ENCODE measurements at places on chromosomes 13 and 19. TPM values are rescaled to one million over a fixed set of nuclear protein-coding genes. Genes with fewer than 3 reads are reported as not detected.

The DPF1 gene
- total RNA-seq = 1.6 TPM

The ZNF544 gene
- total RNA-seq = 95.7 TPM

The CHAMP1 gene
- total RNA-seq = 15.3 TPM

The LRRC4B gene
- not detected for total RNA-seq

The GIPC3 gene
- total RNA-seq = 0.32 TPM

The PLIN4 gene
- total RNA-seq = not detected

The TMEM255B gene
- total RNA-seq = 26.1 TPM

The KIR3DL2 gene
- total RNA-seq = not detected

The LILRA6 gene
- total RNA-seq = under 0.01 TPM

The F2RL3 gene
- total RNA-seq = 2.3 TPM

The NTN5 gene
- total RNA-seq = not detected

The ZNF155 gene
- total RNA-seq = 8.4 TPM

The PSPN gene
- total RNA-seq = 1.3 TPM

The TRPM4 gene
- total RNA-seq = 11.2 TPM

The ACP7 gene
- under 0.01 TPM for total RNA-seq

The SLITRK5 gene
- not detected for total RNA-seq

The SLC6A16 gene
- total RNA-seq = 0.15 TPM

The VSTM2B gene
- total RNA-seq = not detected

The PSG5 gene
- total RNA-seq = not detected

The FUT3 gene
- total RNA-seq = not detected

The SYDE1 gene
- total RNA-seq = 13.4 TPM

The GRIN3B gene
- total RNA-seq = not detected

The GNA15 gene
- under 0.01 TPM for total RNA-seq

The ZNF865 gene
- total RNA-seq = 0.65 TPM

The APC2 gene
- under 0.01 TPM for total RNA-seq

The SPACA4 gene
- total RNA-seq = not detected

The FSD1 gene
- total RNA-seq = 34.1 TPM
